ENCODE measurements at places on chromosomes 11 and 22. TPM values are rescaled to one million over a fixed set of nuclear protein-coding genes. Genes with fewer than 3 reads are reported as not detected.

KCNQ1OT1 gene
- 0.21 TPM for total RNA-seq

- no peaks in the 10 kb centered on the region for H3K27me3 ChIP-seq
- no peak for DNase-seq
- H3K4me3 ChIP-seq = no peak overlapping the region
- H3K27ac ChIP-seq = peak overlapping the region; percentile 36
- peaks cover 10% of the 10 kb centered on the region for H3K36me3 ChIP-seq
- peaks cover 68% of the 10 kb centered on the region for H3K4me1 ChIP-seq
Measured at GRCh38 chr22:40432157-40432556, 61.8 kb downstream of the SGSM3 start.

CRYBB2 gene
- not detected for total RNA-seq

DNA sequence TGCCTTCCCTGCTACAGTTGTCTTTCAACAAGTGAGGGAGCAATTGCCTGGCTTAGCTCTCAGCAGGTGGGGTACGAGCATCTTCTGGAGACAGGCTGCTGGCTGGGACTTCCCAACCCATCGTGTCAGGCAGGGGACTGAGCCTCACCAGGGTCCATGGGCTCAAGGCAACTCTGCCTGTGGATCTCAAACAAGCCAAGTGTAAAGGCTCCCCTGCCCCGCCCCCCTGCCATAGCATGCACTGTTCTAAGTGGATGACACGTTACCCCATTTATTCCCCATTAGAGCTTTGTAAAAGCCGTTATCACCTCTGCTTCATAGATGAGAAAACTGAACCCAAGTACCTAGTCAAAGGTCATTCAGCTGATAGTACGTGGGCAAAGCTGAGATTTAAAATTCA is 222.9 kb downstream of the NTM start:
- H3K27me3 ChIP-seq = peaks cover 2% of the 10 kb centered on the region
- DNase-seq = no peak
- no peaks in the 10 kb centered on the region for H3K4me1 ChIP-seq
- H3K36me3 ChIP-seq = no peaks in the 10 kb centered on the region
- no peak overlapping the region for H3K27ac ChIP-seq

DNA sequence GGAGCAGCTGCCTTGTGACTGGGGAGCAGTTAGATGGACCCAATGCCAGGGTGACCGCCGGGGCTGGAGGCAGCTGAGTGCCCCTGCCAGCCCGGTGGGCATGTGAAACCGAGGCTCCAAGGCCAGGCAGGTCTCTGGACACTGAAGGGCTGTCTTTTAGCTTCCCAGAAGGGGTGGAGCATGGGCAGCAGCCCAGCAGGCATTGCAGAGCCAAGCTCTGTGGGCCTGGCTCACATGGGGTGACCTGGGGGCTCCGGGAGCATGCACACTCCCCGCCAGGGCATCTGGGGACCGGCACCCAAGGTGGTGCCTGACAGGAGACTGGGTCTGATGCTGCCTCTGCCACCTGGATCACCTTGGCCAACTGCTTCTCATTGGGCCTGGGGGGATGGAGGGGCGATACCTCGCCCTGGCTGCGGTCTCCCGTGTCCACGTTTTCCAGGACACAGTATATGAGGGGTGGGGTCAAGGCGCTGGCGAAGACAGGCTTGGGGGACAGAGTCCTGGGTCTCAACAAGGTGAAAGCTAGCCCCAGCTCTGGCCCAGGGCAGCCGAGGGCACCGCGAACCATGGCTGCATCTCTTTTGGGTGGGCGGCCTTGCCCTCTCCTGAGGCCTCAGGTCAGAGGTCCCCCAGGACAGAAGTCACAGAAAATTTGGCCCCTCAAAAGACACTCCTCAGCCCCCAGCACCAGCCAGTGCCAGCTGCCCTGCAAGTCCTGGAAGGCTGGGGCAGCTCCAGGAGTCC is 3.5 kb downstream of the INS start:
- H3K4me1 ChIP-seq = no peaks in the 10 kb centered on the region
- no peak overlapping the region for H3K4me3 ChIP-seq
- no peaks in the 10 kb centered on the region for H3K36me3 ChIP-seq
- peaks cover 3% of the 10 kb centered on the region for H3K27me3 ChIP-seq
- DNase-seq = no peak

DNA sequence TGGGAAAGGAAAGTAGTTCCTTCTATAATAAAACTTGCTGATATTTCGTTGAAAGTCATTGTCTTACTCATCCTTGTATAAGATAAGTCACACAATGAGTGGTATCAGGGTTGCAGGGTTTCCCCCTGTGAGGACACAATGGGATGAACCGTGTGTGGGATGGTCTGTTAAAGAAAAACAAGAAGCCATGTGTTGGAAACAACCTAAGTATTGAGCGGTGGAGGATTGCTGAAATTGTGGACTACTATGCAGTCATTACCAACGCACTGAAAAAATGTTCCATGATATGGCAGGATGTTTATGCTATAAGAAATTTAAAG is 28.6 kb downstream of the PTPRJ start:
- H3K27me3 ChIP-seq = no peaks in the 10 kb centered on the region
- H3K4me3 ChIP-seq = no peak overlapping the region
- peaks cover 90% of the 10 kb centered on the region for H3K4me1 ChIP-seq
- no peak for DNase-seq
- H3K27ac ChIP-seq = peak overlapping the region; percentile 83

DNA sequence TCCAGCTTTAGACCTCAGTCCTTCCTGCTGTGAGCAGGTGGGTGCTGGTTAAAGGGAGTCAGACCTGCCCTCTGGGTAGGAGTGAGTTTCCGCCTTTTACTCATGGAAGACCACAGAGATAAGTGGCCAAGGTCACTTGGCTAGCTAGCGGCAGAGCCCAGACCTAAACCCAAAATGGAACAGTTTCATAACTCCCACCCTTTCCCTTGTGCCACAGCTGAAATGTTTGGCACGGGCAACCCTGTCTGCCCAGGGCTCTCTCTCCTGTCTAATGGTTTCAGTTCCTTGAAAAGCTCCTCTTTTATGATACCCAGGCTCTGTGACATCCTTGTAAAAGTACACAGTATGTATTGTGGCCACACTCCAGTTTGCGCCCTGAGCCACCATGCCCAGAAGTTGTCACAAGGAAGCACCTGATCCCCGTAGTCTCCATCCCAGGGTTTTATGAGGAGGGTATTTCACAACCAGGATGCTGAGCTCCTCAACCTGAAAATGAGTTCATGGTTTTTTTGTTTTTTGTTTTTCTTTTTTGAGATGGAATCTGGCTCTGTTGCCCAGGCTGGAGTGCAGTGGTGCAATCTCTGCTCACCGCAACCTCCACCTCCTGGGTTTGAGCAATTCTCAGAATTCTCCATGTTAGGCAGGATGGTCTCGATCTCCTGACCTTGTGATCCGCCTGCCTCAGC is 5.1 kb downstream of the MB start:
- no peak overlapping the region for H3K27ac ChIP-seq
- H3K4me1 ChIP-seq = peaks cover 8% of the 10 kb centered on the region
- no peak overlapping the region for H3K4me3 ChIP-seq
- no peaks in the 10 kb centered on the region for H3K36me3 ChIP-seq

PNPLA3 gene
- total RNA-seq = 0.60 TPM

DNA sequence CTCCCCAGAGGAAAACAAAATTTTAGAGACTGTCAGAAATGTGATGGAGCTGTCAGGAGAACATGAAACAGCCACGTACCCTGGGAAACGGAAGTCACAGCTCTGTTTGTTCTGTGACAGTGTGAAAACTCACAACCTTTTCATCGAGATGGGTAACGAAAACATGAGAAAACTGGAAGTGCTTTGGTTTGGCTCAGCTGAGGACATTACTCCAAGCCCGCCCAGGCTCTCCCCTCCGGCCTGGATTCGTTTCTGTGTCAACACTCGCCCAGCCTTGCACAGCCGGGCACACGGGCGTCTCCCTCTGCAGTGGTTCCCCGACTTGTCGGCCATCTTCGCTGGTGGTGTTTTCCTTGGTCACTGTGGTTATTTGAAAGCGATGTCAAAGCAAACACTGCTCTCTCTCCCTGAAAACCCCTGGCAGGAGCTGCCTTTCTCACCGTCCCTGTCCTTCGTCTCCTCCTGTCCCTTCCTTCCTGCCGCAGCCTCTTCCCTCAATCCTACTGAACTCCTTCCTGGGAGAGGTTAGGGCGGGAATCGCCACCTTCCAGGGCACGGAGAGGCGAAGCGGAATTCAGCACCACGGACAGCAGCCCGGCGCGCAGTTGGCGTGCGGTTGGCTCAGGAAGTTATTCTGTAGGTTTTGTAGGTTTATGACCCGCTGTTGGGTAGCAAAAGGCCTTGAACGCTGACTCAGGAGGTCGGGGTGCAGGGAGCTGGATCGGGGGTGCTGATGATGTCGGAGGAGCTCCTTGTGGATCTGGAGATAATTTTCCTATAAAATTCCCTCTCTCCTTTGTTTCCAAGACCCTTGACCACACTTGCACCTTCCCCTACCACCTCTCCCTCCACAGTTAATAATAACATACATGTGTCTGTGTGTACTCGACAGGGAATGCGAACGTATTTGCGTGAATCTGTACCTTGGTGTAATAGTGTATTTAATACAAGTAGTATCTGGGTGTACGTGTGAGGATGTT is 13.1 kb upstream of the RPS19BP1 start:
- no peaks in the 10 kb centered on the region for H3K36me3 ChIP-seq
- peaks cover 46% of the 10 kb centered on the region for H3K27me3 ChIP-seq
- peaks cover 19% of the 10 kb centered on the region for H3K4me1 ChIP-seq
- H3K4me3 ChIP-seq = no peak overlapping the region
- DNase-seq = peak; percentile 72
- no peak overlapping the region for H3K27ac ChIP-seq

MAJIN gene
- 2.4 TPM for total RNA-seq

DNA sequence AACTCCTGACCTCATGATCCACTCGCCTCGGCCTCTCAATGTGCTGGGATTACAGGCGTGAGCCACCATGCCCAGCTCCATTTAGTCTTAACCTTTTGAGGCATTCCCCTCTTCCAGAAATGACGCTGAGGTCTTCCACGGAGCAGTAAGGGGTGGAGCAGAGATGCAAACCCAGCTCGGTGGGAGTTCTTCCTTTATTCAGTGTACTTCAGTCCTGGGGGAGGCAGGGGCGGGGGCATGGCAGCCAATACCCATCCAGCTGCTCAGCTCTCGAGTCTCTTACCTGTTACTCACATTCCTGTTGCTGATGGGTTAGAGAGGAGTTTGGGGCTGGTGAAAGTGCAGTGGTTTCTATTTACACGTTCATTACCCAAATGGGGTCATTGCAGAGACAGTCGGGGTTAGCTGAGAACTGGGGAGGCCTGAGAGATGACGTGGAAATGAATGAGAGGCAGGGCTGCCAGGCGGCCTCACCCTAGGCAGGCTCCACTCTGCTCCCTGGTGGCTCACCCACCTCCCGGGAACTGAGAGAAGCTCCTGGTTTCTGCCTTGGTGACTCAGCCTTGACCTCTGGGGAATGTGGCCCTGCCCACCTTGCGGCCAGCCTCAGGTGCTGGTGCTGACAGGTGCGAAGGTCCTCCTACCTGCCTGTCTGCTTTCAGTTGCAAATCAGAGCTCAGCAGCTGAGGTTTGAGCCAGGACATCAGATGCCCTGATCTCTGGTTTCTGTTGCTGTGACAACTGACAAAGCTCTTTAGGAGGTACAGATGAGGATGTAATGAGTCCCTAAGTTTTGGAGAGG is 13.4 kb upstream of the ST14 start:
- peaks cover 30% of the 10 kb centered on the region for H3K36me3 ChIP-seq
- peak overlapping the region; percentile 9 for H3K27ac ChIP-seq
- H3K4me3 ChIP-seq = peak overlapping the region; percentile 14

DNA sequence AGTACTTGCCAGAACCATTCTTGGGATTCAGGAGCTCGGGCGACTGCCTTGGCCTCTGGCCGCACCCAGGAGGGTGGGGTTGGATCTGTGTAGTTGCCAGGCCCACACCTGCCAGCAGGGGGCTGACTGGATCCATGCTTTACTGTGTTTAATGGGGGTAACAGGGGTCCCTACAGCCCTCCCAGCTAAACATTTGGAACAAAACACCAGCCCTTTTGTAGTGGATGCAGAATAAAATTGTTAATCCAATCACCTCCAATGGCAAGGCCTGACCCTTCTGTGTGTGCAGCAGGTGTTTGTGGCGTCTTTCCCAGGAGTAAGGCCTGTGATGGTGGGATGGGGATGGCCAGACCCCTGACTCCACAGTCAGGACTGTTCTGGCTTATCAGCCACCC is 22.5 kb downstream of the SUN2 start:
- peaks cover 80% of the 10 kb centered on the region for H3K36me3 ChIP-seq
- DNase-seq = peak; percentile 67
- H3K4me1 ChIP-seq = peaks cover 68% of the 10 kb centered on the region
- H3K27me3 ChIP-seq = no peaks in the 10 kb centered on the region
- peak overlapping the region; percentile 92 for H3K27ac ChIP-seq
- peak overlapping the region; percentile 50 for H3K4me3 ChIP-seq

GRCh38 chr11:128471138-128471661 is 116.2 kb downstream of the ETS1 start:
- H3K27me3 ChIP-seq = no peaks in the 10 kb centered on the region
- H3K27ac ChIP-seq = peak overlapping the region; percentile 96
- H3K4me3 ChIP-seq = peak overlapping the region; percentile 88
- peaks cover 75% of the 10 kb centered on the region for H3K36me3 ChIP-seq
- peaks cover 100% of the 10 kb centered on the region for H3K4me1 ChIP-seq

EXPH5 gene
- total RNA-seq = 8.6 TPM

KRTAP5-1 gene
- total RNA-seq = not detected

OR4A5 gene
- total RNA-seq = not detected

RAG2 gene
- total RNA-seq = not detected

HBD gene
- total RNA-seq = not detected

DNA sequence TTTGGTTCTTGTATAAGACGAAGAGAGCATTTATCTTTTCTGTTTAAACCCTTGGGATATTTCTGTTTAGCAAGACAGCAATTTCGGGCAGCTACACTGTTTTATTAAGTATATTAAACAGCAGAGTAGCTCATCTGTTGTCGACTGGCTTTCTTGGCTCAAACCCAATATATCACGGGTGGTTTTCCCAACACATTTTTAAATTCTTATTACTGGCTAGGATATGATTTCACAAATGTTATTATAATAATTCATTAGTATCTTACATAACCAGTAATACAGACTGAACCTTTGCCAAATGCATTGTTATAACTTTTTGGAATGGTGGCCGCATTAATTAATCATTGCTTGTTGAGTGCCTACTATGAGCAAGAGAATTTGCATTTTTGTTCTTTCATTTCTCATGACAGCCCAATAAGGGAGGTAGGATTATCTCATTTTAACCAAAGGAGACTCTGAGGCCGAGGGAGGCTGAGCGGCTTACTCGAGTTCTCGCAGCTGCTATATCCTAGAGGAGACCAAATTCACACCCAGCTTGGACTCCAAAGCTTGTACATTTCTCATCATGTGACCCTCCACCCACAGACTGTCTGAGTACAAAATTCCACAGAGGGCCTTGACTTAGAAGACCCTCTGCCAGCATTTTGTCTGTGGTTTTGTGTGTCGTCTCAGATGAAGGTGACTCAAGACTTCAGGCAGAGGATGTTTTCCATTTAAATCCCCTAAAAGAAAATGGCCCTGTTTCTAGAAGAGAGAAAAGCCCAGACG is 304.9 kb downstream of the NTM start:
- no peak for DNase-seq
- peaks cover 10% of the 10 kb centered on the region for H3K27me3 ChIP-seq
- no peak overlapping the region for H3K27ac ChIP-seq

MIOX gene
- 0.52 TPM for total RNA-seq

LRRN4CL gene
- 0.36 TPM for total RNA-seq

GRCh38 chr22:40128989-40129388 is 48.7 kb upstream of the TNRC6B start:
- H3K4me3 ChIP-seq = no peak overlapping the region
- no peaks in the 10 kb centered on the region for H3K27me3 ChIP-seq
- peak overlapping the region; percentile 19 for H3K27ac ChIP-seq

- no peak overlapping the region for H3K27ac ChIP-seq
- no peak for DNase-seq
- H3K27me3 ChIP-seq = no peaks in the 10 kb centered on the region
- peaks cover 16% of the 10 kb centered on the region for H3K4me1 ChIP-seq
Measured at GRCh38 chr22:24105631-24106030, 75.7 kb upstream of the SUSD2 start.

All from naive thymus-derived CD8-positive, alpha-beta T cell (primary cell).